PC-9 (cell line): ENCODE measurements at places on chromosomes 7 and 10. TPM values are rescaled to one million over a fixed set of nuclear protein-coding genes. Genes with fewer than 3 reads are reported as not detected.

DNA sequence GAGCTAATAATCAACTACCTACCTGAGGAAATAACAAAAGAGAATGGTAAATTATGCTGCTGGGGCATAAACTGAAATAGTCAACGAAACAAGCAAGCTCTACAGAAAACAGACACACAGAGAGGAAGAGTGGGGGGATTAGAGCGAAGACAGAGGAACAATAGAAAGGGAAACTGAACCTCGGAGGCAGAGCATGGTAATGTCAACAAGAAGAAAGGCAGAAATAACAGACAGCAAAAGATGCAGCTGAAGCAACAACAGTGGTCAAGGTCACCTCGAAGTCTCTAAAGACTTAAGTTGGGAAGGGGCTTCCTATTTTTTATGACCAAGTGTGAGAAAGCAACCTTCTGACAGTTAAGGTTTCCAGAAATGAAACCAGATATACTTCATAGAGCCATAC lies 177.0 kb downstream of the ZNF438 start:
- H3K27ac ChIP-seq: no peak overlapping the region
- no peaks in the 10 kb centered on the region for H3K36me3 ChIP-seq
- no peaks in the 10 kb centered on the region for H3K4me1 ChIP-seq
- DNase-seq: no peak
- H3K4me3 ChIP-seq: no peak overlapping the region
- H3K27me3 ChIP-seq: no peaks in the 10 kb centered on the region

DNA sequence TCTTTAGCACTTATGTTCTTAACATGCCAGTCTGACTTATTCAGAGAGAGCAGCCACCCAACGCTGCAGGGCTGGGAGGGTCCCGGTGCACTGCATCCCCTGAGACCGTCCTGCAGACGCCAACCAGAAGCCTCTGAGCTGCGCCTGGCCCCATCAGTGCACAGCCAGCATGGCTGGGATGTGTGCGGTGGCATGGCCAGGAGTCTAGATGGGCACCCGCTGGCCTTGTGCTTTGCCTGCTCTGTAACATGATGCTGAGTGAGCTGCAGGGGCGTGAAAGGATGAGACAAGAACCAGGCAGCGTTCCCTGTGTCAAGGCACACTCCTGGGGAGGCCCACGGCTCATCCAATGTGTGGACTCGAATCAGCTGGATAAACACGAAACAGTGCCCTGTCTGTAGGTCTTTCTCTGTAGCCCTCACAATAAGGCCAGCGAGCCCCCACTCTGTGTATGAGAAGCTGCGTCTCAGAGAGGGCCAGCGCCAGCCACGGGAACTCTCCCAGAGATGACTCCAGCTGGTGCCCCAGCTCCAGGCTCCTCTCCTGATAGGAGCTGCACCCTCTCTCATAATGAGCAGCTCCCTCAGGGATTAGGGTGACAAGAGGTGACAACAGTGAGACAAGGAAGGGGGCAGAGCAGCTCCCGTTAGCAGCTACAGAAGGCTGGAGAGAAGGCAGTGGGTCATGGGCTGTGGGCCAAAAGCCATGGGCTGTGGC lies 96.8 kb downstream of the TNS3 start:
- no peak for DNase-seq
- H3K4me3 ChIP-seq: no peak overlapping the region
- no peak overlapping the region for H3K27ac ChIP-seq
- H3K36me3 ChIP-seq: peaks cover 20% of the 10 kb centered on the region
- H3K27me3 ChIP-seq: no peaks in the 10 kb centered on the region
- peaks cover 61% of the 10 kb centered on the region for H3K4me1 ChIP-seq

DNA sequence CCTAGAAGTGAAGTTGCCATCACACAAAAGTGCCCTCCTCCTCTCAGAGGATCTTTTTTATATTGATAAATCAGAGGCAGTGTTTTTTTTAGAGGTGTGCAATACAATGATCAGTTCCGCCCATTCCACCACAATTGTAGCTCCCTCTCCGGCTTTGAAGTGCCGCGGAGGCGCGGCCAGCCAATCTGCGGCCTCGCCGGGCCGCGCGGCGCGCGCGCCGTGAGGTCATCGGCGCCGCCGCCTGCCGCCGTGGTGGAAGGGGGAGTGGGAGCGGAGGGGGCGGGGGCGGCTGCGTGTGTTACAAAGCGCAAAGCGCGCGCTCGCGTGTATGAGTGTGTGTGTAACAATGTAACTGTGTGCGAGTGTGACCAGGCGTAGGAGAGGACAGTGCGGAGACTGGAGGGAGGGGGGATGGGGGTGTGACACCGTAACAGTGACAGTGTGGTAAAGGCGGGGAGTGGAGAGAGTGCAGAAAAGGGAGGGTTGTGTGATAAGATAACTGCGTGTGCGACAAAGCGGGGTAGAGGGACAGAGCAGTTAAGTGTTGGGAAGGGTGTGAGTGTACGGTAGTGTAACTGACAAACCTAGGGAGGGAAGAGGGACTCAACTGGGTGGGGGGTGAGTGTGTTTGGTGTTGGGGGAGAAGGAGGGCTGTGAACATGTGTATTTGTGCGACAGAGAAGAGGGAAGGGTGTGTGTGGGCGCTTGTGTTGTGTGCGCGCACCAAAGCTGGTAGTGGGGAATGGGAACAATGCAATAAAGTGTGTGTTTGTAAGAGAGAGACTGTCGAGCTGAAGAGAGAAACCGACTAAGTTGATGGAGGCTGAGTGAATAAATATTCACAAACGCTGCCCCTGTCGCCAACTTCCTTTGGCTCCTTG lies at the start of gene SP8:
Gene SP8, minus strand, starts transcription at position 108 of the 881 bp plus-strand sequence. Its CDS starts 88 bp downstream, at position 20.
- no peaks in the 10 kb centered on the region; the same call in 1 of the 2 replicates for H3K27me3 ChIP-seq
- H3K27ac ChIP-seq: no peak within 1 kb of the TSS
- no peak within 1 kb of the TSS for H3K4me3 ChIP-seq
- no peak for DNase-seq

- H3K36me3 ChIP-seq: no peaks in the 10 kb centered on the region
- peaks cover 12% of the 10 kb centered on the region; the same call in 1 of the 2 replicates for H3K27me3 ChIP-seq
- H3K4me1 ChIP-seq: no peaks in the 10 kb centered on the region
- H3K27ac ChIP-seq: no peak overlapping the region
- no peak overlapping the region for H3K4me3 ChIP-seq
Measured at GRCh38 chr10:128257428-128257827, 131.2 kb upstream of the MKI67 start.

GRCh38 chr7:146115548-146115850 lies 1.1 kb upstream of the CNTNAP2 start:
- no peak for DNase-seq
- no peaks in the 10 kb centered on the region for H3K4me1 ChIP-seq
- H3K4me3 ChIP-seq: no peak overlapping the region
- H3K36me3 ChIP-seq: no peaks in the 10 kb centered on the region

- no peak for DNase-seq
- no peaks in the 10 kb centered on the region for H3K36me3 ChIP-seq
- H3K27me3 ChIP-seq: no peaks in the 10 kb centered on the region
- H3K4me1 ChIP-seq: peaks cover 2% of the 10 kb centered on the region; the same call in 1 of the 2 replicates
Measured at GRCh38 chr10:13956826-13957225, 370.1 kb downstream of the PRPF18 start.

- DNase-seq: no peak
- H3K4me3 ChIP-seq: no peak overlapping the region
- no peaks in the 10 kb centered on the region for H3K36me3 ChIP-seq
- H3K27me3 ChIP-seq: no peaks in the 10 kb centered on the region
- no peak overlapping the region for H3K27ac ChIP-seq
Measured at GRCh38 chr7:44960011-44960580, 18.7 kb downstream of the MYO1G start.

DNA sequence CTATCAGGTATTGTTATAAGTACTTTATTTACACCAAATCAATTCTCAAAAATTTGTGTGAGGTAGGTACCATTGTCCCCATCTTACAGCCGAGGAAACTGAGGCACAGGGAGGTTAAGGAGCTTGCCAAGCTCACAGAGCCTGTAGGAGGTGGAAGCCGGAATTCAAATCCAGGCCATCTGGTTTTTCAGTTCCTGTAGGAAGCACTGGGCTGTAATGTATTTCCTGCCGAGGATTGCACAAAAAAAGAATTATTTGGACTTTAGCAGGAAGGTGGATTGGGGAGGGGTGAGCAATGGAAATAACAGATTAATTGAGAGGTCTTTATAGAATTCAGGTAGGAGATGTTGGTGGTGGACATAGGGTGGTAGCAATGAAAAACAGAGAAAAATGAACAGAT lies 315.3 kb upstream of the AUTS2 start:
- H3K4me3 ChIP-seq: no peak overlapping the region
- no peak overlapping the region for H3K27ac ChIP-seq
- DNase-seq: no peak
- no peaks in the 10 kb centered on the region for H3K36me3 ChIP-seq

GRCh38 chr10:25934621-25935139 lies 651 bp downstream of the MYO3A start:
- peaks cover 14% of the 10 kb centered on the region; the same call in 1 of the 2 replicates for H3K27me3 ChIP-seq
- no peak for DNase-seq
- no peaks in the 10 kb centered on the region for H3K36me3 ChIP-seq
- no peak overlapping the region for H3K4me3 ChIP-seq
- no peaks in the 10 kb centered on the region for H3K4me1 ChIP-seq

- peaks cover 9% of the 10 kb centered on the region for H3K36me3 ChIP-seq
- no peaks in the 10 kb centered on the region for H3K4me1 ChIP-seq
- no peak overlapping the region for H3K4me3 ChIP-seq
- H3K27me3 ChIP-seq: no peaks in the 10 kb centered on the region
- no peak overlapping the region for H3K27ac ChIP-seq
Measured at GRCh38 chr7:124893140-124893827, 36.3 kb downstream of the POT1 start.

DNA sequence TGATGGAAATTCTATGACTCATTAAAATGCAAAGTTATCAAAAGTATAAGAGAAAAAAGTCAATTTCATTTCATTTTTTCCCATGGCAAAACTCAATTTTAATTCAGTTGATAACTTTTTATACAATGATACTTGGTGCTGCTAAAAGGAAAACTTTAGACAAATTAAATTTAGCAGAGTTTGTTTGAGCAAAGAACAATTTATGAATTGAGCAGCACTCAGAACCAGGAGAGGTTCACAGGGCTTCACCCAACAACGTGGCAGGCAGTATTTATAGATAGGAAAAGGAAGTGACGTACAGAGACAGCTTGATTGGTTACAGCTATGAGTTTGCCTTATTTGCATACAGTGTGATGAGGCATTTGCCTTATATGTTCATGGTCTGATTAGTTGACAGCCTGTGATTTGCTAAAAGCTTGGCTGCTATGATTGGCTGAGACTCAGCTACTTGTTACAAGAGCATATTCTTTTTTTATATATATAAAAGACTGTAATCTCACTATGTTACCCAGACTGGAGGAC lies 157.2 kb upstream of the CELF2 start:
- no peak overlapping the region for H3K4me3 ChIP-seq
- no peaks in the 10 kb centered on the region for H3K36me3 ChIP-seq
- H3K27me3 ChIP-seq: no peaks in the 10 kb centered on the region
- no peaks in the 10 kb centered on the region for H3K4me1 ChIP-seq
- no peak overlapping the region for H3K27ac ChIP-seq

DNA sequence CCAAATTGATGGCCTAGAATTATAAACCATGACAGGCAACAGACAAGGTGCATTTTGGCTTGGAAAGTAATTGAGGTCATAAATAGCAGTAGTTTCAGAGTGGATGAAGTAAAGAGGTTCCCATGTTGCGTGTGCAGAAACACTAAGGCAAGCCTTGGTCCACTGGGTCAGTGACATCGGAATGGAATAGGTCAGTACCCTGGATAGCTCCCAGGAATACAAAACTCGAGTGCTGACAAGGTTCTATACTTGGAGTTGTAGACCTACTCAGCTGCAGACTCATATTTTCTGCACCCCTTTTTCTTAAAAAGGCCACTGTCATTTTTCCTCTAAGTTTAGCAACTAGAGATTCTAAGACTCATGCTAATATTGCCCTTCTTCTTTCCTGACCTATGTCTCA lies 132.8 kb downstream of the DYNC1I1 start:
- H3K4me1 ChIP-seq: no peaks in the 10 kb centered on the region
- no peaks in the 10 kb centered on the region for H3K36me3 ChIP-seq
- H3K27ac ChIP-seq: no peak overlapping the region
- DNase-seq: no peak
- 0 out of 2 replicates have a peak, but pooled peaks cover 2% of the 10 kb centered on the region for H3K27me3 ChIP-seq

GRCh38 chr10:117148284-117148683 lies 10.2 kb upstream of the VAX1 start:
- DNase-seq: no peak
- H3K4me3 ChIP-seq: no peak overlapping the region
- H3K27me3 ChIP-seq: peaks cover 26% of the 10 kb centered on the region; the same call in 1 of the 2 replicates
- no peak overlapping the region for H3K27ac ChIP-seq

DNA sequence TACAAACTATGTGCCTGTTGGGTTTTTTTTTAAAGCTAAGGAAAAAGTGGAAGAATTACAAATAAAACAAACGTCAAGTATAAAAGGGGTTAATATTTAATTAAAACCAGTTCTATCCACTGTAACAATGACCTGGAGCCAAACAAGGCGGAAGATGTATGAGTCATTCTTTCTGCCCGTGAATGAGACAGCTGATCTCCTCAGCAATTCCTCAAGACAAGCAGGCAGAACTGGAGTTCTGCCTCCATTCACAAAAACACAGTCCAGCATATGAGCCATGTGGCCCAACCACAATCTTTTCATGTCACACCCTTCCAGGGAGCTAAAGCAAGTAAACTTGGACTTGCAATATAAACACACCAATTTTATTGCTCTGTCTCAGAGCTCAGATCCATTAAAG lies 8.4 kb downstream of the ETV1 start:
- peak; percentile 72 for DNase-seq
- H3K27me3 ChIP-seq: no peaks in the 10 kb centered on the region
- peaks cover 14% of the 10 kb centered on the region; the same call in 1 of the 2 replicates for H3K4me1 ChIP-seq
- H3K4me3 ChIP-seq: no peak overlapping the region

- no peak overlapping the region for H3K4me3 ChIP-seq
- H3K27me3 ChIP-seq: peaks cover 74% of the 10 kb centered on the region
- peak; percentile 76 for DNase-seq
Measured at GRCh38 chr7:3922175-3922635, 621.2 kb downstream of the SDK1 start.

- H3K4me1 ChIP-seq: no peaks in the 10 kb centered on the region
- H3K36me3 ChIP-seq: no peaks in the 10 kb centered on the region
- DNase-seq: no peak
- H3K4me3 ChIP-seq: no peak overlapping the region
- H3K27me3 ChIP-seq: no peaks in the 10 kb centered on the region
- no peak overlapping the region for H3K27ac ChIP-seq
Measured at GRCh38 chr10:27794157-27794556, 48.5 kb upstream of the MKX start.

DNA sequence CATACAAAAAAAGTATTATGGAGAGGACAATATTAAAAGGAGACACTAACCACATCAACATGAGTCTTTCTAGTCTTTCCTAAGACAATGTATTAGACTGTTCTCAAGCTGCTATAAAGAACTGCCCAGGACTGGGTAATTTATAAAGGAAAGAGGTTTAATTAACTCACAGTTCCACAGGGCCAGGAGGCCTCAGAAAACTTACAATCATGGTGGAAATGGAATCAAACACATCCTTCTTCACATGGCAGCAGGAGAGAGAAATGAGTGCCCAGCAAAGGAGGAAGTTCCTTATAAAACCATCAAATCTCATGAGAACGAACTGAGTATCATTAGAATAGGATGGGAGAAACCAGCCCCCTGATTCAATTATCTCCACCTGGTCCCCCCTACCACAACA lies 25.7 kb downstream of the CACNA2D1 start:
- no peaks in the 10 kb centered on the region for H3K4me1 ChIP-seq
- no peak for DNase-seq
- H3K4me3 ChIP-seq: no peak overlapping the region

CCT6A gene
- 308 and 323 TPM in 2 replicates for total RNA-seq

FRMPD2 gene
- total RNA-seq: 1.6 and 2.4 TPM in 2 replicates

MACROH2A2 gene
- 0.43 TPM in 1 of 2 replicates, not detected in the other for total RNA-seq

SEMA3E gene
- total RNA-seq: 1.8 and 2.1 TPM in 2 replicates
